B cell (primary cell): ENCODE measurements at places on chromosomes 16 and 17.

DNA sequence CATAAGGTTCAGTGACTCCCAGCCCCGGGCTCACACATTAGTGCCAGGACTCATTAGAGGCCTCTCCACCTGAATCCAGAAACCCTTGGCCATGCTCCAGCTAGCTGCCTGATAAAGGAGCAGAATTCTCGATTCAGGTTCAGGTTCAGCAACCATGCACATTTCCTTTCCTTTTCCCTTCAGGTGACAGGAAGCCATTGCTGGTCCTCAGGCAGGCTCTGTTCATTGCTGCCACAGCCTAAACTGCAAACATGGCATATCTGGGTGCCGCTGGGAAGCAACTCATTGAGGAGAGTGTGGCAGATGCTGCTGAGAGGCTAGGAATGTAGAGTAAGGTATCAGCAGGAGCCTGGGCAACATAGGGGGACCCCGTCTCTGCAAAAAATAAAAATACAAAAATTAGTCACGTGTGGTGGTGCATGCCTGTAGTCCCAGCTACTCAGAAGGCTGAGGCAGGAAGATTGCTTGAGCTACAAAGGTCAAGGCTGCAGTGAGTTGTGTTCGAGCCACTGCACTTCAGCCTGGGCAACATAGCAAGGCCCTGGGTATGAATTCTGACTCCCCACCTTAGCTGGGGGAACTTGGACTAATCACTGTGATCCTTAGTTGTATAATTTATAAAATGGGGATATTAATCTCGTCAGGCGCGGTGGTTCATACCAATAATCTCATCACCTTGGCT, 28.7 kb downstream of the ARL4D start:
- no peak for DNase-seq
- peaks cover 2% of the 10 kb centered on the region for H3K27me3 ChIP-seq
- no peak overlapping the region for H3K4me3 ChIP-seq
- H3K36me3 ChIP-seq, result no peaks in the 10 kb centered on the region
- H3K4me1 ChIP-seq, result peaks cover 3% of the 10 kb centered on the region
- no peak overlapping the region for H3K27ac ChIP-seq

DNA sequence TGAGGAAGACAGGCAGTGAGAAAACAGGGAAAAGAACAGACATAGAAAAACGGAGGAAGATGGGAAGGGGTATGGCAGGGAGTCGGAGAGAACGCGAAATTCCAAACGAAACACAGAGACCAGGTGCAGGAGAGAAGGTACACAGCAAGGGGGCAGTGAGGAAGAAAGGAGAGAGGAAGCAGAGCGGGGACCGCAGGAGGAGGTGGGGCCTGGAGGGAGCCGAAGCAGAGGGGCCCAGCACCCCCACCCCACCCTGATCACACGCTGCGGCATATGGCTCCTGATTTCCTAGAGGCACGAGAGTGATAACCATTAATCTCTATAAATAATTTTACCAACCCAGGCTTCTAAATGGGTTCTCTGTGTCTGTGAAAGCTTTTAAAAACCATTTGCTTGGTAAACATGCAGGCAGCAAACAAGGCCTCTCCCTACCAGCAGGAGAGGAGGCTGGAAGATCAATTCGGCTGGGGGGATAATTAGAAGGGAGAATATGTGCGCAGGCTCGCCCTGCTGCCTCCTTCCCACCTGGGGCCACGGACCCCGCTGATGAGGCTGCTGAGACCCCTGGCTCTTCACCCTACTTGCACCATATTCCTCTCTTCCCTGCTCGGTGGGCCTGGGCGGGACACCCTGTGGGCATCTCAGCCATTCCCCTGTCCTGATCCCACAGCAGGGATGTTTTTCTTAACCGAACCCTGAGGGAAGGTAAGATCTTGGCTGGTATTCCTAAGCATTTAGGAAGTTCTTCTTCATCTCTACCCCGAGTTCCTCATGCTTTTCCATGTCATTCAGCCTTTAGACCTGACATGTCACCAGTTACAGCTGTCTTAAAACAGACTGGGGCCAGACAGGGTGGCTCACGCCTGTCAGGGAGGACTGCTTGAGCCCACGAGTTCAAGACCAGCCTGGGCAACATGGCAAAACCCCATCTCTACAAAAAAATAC, 86.7 kb downstream of the TMEM132E start:
- H3K36me3 ChIP-seq, result no peaks in the 10 kb centered on the region
- H3K4me1 ChIP-seq, result no peaks in the 10 kb centered on the region
- H3K27ac ChIP-seq, result no peak overlapping the region
- DNase-seq, result no peak

- H3K4me3 ChIP-seq, result no peak overlapping the region
- H3K36me3 ChIP-seq, result no peaks in the 10 kb centered on the region
- H3K27me3 ChIP-seq, result peaks cover 5% of the 10 kb centered on the region
- DNase-seq, result no peak
- no peaks in the 10 kb centered on the region for H3K4me1 ChIP-seq
- no peak overlapping the region for H3K27ac ChIP-seq
These were observed 24.5 kb downstream of the PMP22 start for GRCh38 chr17:15240644-15241043.

GRCh38 chr17:68497885-68498319, 14.3 kb upstream of the PRKAR1A start:
- H3K27me3 ChIP-seq, result no peaks in the 10 kb centered on the region
- peaks cover 22% of the 10 kb centered on the region for H3K4me1 ChIP-seq
- peak overlapping the region; percentile 18 for H3K4me3 ChIP-seq
- peak; percentile 87 for DNase-seq

- no peak overlapping the region for H3K27ac ChIP-seq
- H3K27me3 ChIP-seq, result no peaks in the 10 kb centered on the region
- H3K4me3 ChIP-seq, result no peak overlapping the region
- no peak for DNase-seq
- H3K4me1 ChIP-seq, result no peaks in the 10 kb centered on the region
These were observed 312.2 kb upstream of the GOT2 start for GRCh38 chr16:59046335-59046734.

DNA sequence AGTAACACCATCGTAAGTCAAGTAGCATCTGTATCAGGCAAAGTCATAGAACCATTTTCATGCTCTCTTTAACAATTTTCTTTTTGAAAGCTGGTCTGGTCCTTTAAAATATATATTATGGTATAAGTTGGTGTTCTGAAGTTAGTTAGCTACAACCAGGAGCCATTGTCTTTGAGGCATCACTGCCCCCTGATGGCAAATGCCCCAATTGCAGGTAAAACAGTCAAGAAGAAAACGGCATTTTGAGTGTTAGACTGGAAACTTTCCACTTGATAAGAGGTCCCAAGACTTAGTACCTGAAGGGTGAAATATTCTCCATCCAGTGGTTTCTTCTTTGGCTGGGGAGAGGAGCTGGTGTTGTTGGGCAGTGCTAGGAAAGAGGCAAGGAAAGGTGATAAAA, 14.1 kb downstream of the TP53 start:
- no peaks in the 10 kb centered on the region for H3K27me3 ChIP-seq
- no peak overlapping the region for H3K27ac ChIP-seq
- no peaks in the 10 kb centered on the region for H3K4me1 ChIP-seq
- H3K36me3 ChIP-seq, result peaks cover 13% of the 10 kb centered on the region
- no peak overlapping the region for H3K4me3 ChIP-seq
- DNase-seq, result no peak

- H3K4me3 ChIP-seq, result no peak overlapping the region
- H3K27ac ChIP-seq, result no peak overlapping the region
- DNase-seq, result no peak
- H3K27me3 ChIP-seq, result peaks cover 6% of the 10 kb centered on the region
- H3K36me3 ChIP-seq, result no peaks in the 10 kb centered on the region
These were observed 9.9 kb upstream of the SOX9 start for GRCh38 chr17:72110942-72111318.

GRCh38 chr16:73240920-73241319, 193.0 kb upstream of the ZFHX3 start:
- H3K36me3 ChIP-seq, result no peaks in the 10 kb centered on the region
- no peak for DNase-seq
- no peak overlapping the region for H3K27ac ChIP-seq
- no peaks in the 10 kb centered on the region for H3K4me1 ChIP-seq
- H3K27me3 ChIP-seq, result no peaks in the 10 kb centered on the region

DNA sequence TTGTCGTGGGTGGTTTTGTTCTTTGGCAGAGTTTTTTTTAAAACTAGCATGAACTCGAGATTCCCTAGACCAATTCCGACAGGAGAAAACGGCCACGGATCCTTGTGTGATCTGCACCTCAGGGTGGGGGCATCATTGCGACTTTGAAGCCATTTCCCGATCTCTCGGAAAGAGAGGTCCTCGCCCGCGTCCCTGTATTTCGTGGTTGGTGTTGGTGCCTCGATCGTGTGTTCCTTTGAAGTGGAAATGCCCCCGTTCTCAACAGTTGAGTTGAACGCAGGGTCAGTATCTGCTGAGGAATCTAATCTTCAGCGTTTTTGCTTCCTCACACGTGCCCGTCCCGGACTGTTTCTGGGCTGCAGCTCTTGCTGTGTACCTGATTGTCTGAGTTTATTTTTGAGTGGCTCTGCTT, 1.1 kb downstream of the CRAMP1 start:
- H3K4me1 ChIP-seq, result peaks cover 51% of the 10 kb centered on the region
- peak; percentile 41 for DNase-seq
- peaks cover 15% of the 10 kb centered on the region for H3K36me3 ChIP-seq
- peaks cover 16% of the 10 kb centered on the region for H3K27me3 ChIP-seq

DNA sequence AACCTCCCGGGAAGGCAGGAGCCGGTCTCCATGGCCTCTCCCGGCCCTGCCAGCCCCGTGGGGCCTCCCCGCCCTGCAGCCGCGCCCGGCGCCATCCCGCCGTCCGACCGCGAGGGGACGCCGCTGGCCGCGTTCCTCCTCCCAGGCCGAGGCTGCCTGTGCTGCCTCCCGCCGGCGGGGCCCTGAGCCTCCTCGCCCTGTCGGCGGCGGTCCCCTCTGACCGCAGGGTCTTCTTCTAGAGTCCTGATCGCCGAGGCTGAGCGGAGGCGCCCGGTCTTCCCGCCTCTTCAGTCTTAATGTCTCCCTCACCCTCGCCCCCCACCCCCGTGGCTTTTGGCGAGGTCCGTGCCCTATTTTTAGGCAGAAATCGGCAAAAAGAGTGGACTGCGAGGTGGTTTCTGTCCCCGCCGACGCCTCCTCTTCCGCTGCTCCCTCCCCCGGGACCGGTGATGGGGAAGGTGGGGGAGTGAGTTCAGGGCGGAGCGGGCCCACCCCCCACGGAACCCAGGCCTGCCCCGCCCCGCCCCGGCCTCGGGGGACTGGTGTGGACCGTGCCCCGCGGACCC, 794 bp upstream of the CPNE7 start:
- peaks cover 30% of the 10 kb centered on the region for H3K4me1 ChIP-seq
- peak; percentile 68 for DNase-seq
- peaks cover 10% of the 10 kb centered on the region for H3K27me3 ChIP-seq
- no peak overlapping the region for H3K27ac ChIP-seq
- peak overlapping the region; percentile 54 for H3K4me3 ChIP-seq

DNA sequence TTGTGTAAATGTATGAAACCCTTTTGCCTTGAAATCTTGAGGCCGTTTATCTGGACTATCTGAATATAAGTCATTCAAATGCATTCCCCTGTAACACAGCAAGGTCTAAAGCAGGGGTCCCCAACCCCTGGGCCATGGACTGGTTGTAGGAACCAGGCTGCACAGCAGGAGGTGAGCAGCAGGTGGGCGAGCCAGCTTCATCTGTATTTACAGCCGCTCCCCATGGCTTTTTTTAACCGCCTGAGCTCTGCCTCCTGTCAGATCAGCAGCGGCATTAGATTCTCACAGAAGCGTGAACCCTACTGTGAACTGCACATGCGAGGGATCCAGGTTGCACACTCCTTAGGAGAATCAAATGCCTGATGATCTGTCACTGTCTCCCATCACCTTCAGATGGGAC, 24.1 kb downstream of the DNAH3 start:
- H3K4me1 ChIP-seq, result no peaks in the 10 kb centered on the region
- H3K4me3 ChIP-seq, result no peak overlapping the region
- H3K27ac ChIP-seq, result no peak overlapping the region
- DNase-seq, result no peak

DNA sequence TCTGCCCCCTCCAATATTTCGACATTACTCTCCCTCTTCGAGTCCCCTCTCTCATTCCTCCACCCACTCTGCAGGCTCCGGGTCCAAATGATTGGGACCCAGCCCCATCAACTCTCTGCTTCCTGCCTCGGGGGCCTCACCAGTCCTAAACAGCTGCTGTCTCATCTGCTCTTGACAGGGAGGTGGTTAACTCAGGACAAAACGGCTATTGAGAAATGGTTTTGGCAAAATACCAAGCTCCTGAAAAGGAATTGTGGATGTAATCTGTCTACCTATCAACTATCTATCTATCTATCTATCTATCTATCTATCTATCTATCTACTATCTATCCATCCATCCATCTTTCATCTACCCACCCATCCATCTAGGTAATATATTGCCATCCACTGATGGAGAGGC, 2.2 kb downstream of the CD300H start:
- no peak overlapping the region for H3K4me3 ChIP-seq
- no peaks in the 10 kb centered on the region for H3K27me3 ChIP-seq
- DNase-seq, result no peak
- no peaks in the 10 kb centered on the region for H3K36me3 ChIP-seq

DNA sequence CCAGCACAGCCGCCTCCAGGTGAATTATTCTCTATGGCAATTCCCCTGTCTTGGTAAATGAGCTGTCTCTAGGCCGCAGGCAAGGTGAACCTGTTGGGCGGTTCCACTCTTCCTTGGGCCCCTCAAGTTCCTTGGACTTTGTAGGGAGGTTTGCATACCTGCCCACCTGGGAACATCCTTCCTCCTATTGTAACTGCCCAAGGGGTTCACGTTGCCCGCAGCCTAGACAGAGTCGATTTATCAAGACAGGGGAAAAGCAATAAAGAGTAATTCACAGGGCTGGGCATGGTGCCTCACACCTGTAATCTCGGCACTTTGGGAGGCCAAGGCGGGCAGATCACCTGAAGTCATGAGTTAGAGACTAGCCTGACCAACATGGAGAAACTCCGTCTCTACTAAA, 122.5 kb downstream of the KCNJ18 start:
- no peak overlapping the region for H3K4me3 ChIP-seq
- no peak overlapping the region for H3K27ac ChIP-seq
- H3K4me1 ChIP-seq, result no peaks in the 10 kb centered on the region
- no peak for DNase-seq

- no peaks in the 10 kb centered on the region for H3K27me3 ChIP-seq
- H3K4me1 ChIP-seq, result peaks cover 36% of the 10 kb centered on the region
- DNase-seq, result no peak
- peak overlapping the region; percentile 16 for H3K27ac ChIP-seq
These were observed 174.1 kb downstream of the SNX29 start for GRCh38 chr16:12150600-12150999.

DNA sequence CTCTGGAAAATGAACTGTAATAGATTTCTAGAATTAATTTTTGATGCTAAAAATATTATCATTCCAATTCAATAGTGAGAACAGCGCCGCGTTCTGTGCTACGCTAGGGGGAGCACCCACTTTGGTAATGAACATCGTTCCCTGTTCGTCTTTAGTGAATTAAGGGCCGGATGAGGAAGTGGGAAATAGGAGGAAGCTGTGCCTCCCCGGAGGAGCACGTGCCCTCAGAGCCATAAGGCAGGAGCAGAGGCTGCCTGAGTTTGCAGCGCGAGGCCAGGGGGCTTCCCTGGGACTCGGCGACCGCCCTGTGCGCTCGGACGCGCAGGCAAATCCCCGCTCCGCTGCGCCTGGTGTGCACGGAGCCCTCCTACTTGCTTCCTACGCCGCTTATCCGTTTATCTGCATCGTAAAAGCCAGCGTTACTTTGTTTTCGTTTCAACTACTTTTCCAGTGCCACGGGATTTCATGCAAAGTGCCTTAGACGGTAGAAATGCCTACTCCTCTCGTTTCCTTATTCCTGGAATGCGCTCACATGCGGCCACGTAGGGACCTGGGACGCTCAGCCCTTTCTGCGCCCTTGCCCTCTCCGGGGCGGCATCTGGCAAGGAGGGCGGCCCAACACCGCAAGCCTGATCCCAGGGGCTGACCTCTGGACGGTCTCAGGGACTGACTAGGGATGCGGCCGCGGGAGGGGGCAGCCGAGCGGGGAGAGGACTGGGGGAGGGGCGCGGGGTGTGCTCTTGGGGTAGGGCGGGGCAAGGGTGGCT, 76.4 kb downstream of the KCNJ12 start:
- H3K4me1 ChIP-seq, result no peaks in the 10 kb centered on the region
- no peak overlapping the region for H3K27ac ChIP-seq
- H3K4me3 ChIP-seq, result peak overlapping the region; percentile 2
- peaks cover 17% of the 10 kb centered on the region for H3K27me3 ChIP-seq
